ENCODE measurements at places on chromosomes 12 and 14.

GRCh38 chr12:100868487-100868886 lies 73.9 kb downstream of the ANO4 start:
- no peak for DNase-seq

DNA sequence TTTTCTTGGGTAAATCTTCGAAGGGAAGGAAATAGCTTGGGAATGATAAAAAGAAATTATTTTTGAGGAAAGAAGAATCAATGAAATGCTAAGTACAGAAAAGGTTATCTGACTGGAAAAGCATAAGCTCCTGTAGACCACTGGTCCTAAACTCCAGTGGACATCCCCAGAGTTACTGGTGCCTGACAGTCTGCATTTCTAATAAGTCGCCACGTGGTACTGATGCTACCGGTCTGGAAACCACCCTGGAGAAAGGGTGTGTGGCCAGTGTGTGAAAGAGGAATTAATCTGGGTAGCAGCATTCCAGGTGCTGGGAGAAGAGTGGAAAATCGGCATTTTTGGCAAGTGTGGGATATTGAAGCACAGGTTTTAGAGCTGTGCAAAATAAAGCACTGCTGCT lies 73.3 kb downstream of the FBXW8 start:
- no peak for DNase-seq

DNA sequence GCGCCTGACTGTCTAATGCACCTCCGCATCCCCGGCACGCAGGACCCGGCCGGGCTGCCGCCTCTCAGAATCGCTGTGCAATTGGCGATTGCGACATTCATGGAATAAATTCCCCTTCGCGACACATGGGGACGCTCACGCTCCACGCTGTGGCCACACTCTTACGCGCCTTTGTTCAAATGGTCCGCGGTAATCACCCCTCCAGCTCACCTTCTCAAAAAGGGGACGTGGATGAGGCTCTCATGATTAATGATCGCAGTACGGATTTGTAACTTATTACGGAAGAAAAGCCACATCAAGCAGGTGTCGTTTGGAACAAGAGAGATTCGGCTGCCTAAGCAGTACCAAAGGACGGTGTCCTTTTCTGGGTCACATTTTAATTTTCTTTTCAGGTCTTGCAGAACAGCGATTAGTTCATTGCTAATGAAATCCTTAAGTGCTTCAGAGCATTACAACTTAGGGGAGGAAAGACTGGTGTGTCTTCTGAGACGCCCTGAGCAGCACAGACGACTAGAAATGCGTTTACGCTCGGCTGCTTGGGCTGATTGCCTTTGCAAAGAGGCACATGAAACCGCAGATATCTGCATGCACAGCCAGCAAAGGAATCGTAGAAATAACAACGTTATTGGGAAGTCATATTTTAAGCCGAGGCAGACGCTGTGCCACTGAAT lies 37.3 kb upstream of the ADGRD1 start:
- DNase-seq: peak; percentile 6

DNA sequence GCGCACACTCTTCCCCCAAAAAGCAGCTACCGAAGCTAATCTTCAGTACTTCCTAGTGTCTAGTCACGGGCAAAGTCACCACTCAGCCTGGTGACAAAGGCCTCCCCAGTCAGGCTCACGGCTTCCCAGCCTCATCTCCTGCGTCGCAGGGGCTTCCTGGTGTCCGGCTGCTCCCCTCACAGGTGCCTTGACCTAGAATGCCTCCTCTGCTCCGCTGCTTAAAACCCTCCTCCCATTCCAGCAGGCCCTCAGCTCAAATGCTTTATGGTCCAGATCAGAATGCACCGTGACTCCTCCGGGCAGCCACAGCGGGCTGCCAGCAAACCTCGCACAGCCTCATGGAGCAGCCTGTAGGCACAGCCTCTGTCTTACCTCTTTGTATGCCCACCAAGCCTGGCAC lies 53.1 kb downstream of the PRIMA1 start:
- DNase-seq: no peak

- no peak for DNase-seq
Measured at GRCh38 chr12:19659501-19659900, 220.2 kb downstream of the AEBP2 start.

DNA sequence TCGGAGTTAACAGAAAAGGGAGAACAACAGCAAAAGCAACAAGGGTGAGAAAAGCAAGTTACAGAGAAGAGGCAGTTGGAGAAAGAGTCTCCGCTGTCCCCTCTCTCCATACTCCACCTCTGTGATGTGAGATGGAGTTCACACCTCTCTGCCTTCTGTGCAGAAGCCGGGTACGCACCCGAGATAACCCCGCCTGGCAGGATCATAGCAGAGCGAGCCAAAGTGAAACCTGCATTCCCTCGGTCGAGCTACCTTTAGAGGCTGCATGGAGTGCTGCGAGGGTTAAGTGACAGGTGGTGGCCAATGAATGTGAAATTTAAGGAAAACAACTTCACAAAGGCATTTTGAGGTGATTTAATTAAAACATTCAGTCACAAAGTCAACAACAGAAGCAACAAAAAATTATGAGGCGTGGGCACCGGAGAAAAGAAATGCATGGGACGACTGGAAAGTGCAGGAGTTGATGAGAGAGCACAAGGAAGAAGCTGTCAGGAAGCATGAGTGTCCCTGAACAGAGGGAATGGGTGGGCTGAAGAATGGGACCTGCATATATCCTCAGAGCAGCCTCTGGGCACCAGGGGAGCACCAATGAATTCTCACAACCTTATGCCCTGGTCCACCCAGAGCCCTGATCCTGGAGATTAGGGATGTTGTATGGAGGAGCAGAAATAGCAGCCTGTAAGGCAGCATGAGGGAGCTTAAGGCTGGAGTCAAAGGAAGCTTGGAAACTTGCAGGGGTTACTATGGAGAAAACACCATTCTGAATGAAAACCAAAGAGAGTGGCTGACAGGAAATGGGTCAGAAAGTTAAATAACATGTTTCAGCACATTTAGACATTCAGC lies 208.3 kb downstream of the EMP1 start:
- DNase-seq: no peak

DNA sequence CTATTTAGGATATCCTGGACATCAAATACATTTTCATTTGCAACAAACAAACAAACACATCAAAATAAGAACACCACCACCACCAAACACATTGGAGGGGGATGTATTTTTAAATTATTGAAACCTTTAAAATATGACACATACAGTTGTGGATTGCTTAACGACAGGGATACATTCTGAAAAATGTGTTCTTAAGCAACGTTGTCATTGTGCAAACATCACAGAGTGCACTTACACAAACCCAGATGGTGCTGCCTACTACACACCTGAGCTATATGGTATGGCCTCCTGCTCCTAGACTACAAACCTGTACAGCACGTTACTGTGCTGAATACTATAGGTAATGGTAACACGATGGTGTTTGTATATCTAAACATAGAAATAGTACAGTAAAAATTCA lies 19.4 kb downstream of the PYGL start:
- no peak for DNase-seq

DNA sequence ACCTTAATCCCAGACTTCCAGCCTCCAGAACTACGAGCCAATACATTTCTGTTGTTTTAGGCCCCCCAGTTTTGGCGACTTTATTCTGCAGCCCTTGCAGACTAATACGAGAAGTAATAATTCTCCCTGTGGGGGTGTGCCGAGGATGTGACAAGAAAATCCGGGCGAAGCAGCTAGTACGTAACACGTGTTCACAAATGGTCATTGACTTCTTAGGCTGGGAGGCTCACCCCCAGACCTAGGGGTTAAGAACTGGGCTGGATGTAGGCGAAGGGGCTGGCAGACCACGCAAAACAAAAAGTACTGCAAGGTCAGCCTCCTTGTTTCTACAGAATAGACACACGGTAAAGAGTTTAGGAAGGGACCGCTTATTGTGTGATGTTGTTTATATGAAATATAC lies 69.8 kb upstream of the ESRRB start:
- DNase-seq: no peak

DNA sequence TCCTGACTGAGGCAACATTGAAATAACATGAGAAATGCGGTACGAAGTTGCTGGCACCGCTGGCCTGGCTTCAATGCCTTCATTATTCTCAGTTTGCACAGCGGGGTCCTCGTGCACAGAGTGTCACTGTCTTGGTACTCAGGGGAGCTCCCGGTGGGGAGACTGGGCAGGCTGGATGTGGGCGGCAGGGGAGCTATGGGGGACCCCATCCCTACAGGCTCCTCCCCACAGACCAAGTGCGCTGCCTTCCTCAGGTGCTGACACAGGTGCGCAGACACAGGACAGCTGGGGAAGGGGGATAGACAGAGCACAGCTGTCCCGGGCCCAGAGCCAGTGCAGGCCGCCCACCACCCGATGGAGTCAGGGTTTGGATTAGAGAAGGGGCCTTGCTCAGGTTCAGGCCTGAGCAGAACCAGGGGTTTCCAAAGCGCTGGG lies 270.1 kb downstream of the ADGRD1 start:
- DNase-seq: no peak

DNA sequence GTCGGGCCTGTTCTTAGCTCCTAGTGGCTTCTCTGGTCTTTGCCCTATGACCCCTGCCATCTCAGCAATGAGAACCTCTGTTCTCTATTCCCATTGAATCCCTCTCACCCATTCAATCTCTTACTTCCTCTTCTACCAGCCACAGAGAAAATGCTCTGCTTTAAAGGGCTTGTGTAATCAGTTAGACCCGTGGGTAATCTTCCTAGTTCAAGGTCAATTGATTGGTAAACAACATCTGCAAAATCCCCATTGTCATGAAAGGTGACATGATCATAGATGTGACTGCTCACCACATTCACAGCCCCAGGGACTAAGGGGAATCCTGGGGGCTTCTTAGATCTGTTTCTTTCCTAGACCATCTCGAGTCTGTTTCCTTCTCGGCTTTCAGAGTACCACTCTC lies 7.2 kb upstream of the CCDC197 start:
- DNase-seq: no peak

- no peak for DNase-seq
Measured at GRCh38 chr12:108255252-108255602, 83.9 kb downstream of the CMKLR1 start.

- no peak for DNase-seq
Measured at GRCh38 chr12:25775968-25776367, 182.5 kb upstream of the RASSF8 start.

GRCh38 chr12:48716168-48716492 lies 377 bp downstream of the CCNT1 start:
- DNase-seq: no peak

DNA sequence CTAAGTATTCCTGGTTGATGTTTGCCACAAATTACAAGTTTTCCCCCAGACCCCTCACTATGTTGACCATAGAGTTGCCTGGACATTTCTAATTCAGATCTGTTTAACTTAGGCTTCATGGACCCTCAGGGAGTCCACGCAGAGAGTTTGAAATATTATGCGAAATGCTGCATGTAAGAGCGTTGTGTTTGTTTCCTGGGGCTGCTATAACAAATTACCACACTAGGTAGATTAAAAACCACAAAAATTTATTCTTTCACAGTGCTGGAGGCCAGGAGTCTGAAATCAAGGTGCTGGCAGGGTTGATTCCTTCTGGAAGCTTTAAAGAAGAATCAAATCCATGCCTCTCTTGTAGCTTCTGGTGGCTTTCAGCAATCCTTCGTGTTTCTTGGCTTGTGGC lies 177.9 kb upstream of the KITLG start:
- DNase-seq: no peak

GRCh38 chr12:94122591-94122990 lies 25.8 kb upstream of the PLXNC1 start:
- no peak for DNase-seq

DNA sequence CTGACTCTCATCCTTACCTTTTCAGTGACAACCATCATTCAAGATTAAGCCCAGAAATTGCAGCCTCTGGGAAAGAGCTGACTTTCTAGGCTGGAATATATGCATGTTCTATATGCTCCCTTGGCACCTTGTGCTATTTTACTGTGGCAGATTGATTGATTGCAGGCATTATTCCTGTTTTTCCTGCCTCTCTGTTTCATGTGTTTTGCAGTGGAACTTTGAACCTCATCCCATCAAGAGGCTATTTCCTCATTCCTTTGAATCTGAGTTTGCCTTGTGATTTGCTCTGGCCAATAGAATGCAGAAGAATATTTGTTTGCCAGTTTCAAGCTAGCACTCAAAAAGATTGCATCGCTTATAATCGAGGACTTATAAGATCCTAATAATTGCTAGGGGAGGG lies 174.8 kb upstream of the DCN start:
- no peak for DNase-seq

DNA sequence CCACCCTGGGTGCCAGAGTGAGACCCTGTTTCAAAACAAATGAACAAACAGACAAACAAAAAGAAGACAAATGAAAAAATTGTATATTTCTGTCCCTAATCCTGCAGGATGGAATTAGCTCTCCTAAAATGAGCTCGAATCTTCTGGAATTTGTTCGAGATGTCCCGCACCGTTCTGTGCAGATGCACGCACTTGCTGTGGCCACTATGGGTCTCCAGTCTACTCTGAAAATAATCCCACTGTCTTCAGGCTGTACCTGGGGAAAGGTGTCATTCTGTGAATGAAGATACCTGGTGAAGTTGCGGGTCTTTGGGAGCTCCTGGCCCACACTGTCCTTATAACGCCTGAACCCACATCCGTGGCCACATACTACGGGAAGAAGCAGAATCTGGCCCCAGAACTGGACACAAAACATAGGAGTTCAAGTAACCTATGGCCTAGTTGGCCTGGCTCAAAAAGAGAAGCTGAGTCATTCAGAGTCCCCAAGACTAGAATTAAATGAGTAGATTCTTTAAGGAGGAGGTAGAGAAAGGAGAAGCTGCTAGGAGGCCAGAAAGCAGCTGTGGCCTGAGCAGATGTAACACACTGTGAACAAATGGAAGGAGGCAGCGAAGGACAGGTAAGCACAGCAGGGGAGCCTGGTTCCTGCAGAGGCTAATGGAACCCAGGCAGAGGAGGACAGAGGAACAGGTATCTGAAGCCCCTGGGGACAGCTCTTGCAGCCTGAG lies 108.6 kb downstream of the FOXN3 start:
- DNase-seq: no peak

GRCh38 chr14:72980863-72981262 lies 46.0 kb downstream of the ZFYVE1 start:
- DNase-seq: no peak

- no peak for DNase-seq
Measured at GRCh38 chr14:91387951-91388381, 29.7 kb downstream of the CCDC88C start.

DNA sequence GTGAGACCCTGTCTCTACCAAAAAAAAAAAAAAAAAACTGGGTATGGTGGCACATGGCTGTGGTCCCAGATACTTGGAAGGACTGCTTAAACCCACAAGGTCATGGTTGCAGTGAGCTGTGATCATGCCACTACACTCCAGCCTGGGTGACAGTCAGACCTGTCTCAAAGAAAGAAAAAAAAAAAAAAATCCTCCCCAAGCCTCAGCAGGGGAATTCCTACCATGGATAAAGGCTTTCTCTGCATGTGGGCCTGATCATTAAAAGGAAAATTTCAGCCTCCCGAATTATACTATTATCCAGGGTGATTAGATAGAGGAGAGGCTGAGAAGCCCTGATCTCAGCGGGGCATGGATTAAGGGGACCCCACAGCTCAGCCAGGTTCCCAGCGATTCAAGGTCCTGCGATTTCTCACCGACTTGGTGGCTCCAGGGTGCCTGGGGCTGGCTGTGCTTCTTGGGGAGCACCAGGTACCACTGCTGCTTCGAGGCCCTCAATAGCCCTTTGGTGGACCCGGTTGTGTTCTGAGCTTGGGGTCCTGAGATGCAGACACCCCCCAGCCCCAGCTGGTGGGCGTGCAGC lies 5.6 kb downstream of the SH2B3 start:
- no peak for DNase-seq

- no peak for DNase-seq
Measured at GRCh38 chr12:2453076-2453760, 341.6 kb upstream of the FKBP4 start.

GRCh38 chr14:104395276-104395675 lies 184.3 kb upstream of the C14orf180 start:
- no peak for DNase-seq

Data from activated CD4-positive, alpha-beta T cell treated with anti-CD3 and anti-CD28 coated beads, Interleukin-2, Interleukin-4, amounts not matched to agents 100 ng/mL and 50 ng/mL, durations not matched to agents 16 hours and 8 hours (primary cell).